ENCODE measurements at places on chromosomes 12 and 14.

- no peak for DNase-seq
Measured at GRCh38 chr12:109968801-109969200, 27.4 kb downstream of the GIT2 start.

GRCh38 chr12:53231921-53232645 is at the start of gene RARG:
Gene RARG (minus strand): TSS chr12:53232209. CDS start chr12:53227545, 4,664 bp downstream.
- peak; percentile 22 for DNase-seq

GRCh38 chr14:50798048-50798421 is 32.9 kb downstream of the NIN start:
- DNase-seq: no peak

DNA sequence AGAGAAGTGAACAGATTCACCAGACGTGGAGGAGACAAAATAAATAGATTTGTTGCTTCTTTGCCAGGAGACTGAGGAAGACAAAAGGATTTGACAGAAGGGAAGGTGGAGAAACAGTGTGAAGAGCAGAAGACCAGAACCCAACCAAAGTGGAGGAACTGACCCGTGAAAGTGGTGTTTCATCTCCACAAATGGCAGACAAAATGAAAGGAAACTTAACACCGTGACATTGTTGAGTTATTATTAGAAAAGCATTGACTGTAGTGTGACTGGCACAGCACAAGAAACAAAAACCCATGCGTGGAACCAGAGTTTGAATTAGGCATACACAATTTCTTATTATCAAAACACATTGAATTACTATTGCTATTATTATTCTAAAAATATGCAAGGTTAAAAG is 518.1 kb downstream of the TMEM121 start:
- no peak for DNase-seq
